Cardiac fibroblast (primary cell): ENCODE measurements at places on chromosomes 4 and X.

DNA sequence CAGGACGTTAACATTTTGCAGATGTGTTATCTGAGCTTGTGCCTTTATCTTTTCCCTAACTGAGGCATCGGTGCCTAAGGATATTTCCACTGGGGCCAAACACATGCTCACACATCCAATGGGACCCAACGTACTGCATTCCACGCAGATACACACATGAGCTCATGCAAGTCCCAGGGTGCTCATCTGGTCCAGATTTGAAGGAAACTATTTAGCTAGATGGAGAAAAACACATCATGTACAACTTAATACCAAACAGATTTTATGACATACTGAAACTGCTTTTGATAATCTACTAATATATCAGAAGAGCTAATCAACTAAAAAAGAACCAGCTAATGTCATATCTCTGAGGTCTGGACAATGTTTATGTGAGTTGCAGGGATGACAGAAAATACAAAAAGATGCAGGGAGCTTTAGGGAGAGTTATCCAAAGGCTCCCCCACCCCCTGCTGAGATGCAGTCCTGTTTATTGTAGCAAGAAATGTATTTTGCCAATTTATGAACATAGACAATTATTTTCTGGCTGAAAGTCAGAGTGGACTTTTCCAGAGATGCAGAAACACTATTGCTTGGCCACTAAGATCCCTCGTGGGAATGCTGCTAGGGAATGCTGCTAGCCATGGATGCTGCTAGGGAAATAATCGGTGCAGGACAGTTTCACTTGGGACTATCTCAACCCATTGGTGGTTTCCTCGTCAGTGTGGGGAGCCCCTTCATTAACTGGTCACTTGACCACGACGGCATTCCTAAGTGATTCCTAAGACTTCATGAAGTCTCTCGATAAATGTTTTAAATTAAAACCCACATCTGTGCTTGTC is 172.8 kb downstream of the SMIM20 start:
- no peak for DNase-seq

DNA sequence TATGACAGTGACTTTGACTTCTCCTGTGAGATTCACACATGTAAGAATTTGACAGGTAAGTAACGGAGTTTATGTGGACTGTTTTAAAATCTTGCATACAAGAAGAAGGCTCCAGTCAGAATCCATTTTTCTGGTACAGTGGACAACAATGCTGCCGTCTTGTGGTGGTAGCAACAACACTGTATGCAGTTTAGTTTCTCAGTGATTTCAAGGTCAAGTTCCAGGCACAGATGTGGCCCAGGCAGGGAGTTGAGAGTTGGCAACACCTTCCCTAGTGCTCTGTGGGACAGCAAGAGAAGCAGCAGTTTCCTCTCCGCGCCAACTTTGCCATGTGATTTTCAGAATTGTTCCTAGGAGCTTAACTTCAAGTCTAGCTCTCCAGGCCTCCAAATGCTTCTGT is 56.0 kb upstream of the STPG2 start:
- DNase-seq, result no peak

- peak; percentile 22 for DNase-seq
Observed at GRCh38 chr4:65893957-65894755, 223.9 kb upstream of the EPHA5 start.

GRCh38 chrX:24175276-24175675 is 25.7 kb downstream of the ZFX start:
- DNase-seq, result no peak

DNA sequence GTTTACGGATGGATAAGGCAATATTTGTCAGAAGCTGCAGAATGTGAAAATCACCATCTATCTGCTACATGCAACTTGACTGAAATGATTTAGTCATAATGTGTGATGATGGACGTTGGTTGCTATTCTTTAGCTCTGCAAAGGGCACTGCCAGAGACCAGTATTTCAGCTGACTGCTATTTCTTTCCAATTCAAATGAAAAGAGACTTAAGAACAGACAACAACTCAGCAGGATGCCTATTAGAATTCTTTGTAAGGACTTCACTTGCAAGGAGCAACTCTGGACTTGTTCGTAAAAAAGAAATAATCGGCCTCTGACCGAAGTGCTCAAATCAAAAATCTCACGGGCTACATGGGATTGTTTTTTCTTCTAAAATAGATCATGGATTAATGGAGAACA is 262.7 kb downstream of the DHX15 start:
- no peak for DNase-seq

DNA sequence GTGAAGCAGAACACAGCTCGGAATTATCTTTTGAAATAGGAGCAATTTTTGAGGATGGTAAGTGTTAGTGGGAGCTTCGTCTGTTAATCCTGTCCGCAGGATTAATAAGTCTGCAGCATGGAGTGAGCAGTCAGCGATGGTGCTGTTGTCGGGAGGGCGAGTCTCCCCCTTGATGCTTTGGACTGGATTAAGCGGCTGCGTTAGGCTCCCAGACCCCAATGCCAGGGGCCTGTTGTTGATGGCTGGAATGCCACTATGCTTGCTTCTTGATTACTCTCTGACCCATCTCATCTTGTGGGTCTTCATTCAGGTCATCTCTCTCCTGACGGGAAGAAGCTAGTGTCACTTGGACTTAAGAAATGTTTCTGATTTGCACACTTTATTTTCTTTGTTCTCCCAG is 332.6 kb downstream of the ARHGAP10 start:
- no peak for DNase-seq

DNA sequence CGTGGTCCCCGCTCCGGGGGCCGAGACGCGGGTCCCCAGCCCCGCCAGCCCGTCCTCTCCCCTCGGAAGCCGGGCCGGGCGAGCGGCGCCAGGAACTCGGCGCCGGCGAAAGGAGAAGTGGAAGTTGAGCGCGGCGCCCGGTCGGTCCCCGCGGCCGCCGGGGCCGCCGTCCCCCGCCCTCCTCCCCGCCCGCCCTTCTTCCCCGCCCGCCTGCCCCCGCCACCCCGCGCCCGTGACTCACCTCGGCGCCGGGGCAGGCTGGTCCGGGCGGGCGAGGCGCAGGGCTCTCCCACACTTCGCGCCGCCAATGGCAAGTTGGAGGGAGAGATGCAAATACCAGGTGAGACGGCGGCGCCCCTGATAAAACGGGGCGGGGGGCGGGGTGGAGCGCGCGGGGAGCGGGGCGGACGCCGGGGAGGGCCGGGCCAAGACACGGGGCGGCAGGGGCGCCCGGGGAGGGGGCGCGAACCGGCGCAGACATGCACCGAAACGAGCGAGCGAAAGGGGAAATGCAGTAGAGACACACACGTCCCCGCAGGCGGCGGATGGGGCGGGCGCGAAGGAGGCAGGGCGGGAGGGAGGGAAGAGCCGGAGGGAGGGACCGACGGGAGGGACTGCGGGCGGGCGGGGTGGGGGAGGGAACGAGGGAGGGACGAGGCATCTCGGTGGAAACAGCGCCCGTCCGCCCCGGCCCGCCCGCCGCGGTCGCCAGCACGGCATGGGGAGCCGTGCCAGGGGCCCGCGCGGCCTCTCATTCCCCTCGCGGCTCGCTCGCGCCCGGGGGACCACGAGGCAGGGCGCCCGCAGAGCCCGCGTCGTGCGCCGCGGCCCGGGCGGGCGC is at the start of gene ELF4:
ELF4 (minus strand) TSS at position 119 of the 841 bp plus-strand sequence. CDS start 29,167 bp downstream, outside the sequence.
- DNase-seq, result peak; percentile 46
